ENCODE measurements at places on chromosomes 11 and 22.

GRCh38 chr22:23102776-23103175, 32.5 kb downstream of the GNAZ start:
- no peak for DNase-seq

- DNase-seq = no peak
Measured at GRCh38 chr11:113578033-113578380, 102.8 kb upstream of the DRD2 start.

- DNase-seq = no peak
Measured at GRCh38 chr22:35524966-35525686, 15.5 kb upstream of the RASD2 start.

- DNase-seq = no peak
Measured at GRCh38 chr11:33622806-33623205, 77.8 kb downstream of the C11orf91 start.

DNA sequence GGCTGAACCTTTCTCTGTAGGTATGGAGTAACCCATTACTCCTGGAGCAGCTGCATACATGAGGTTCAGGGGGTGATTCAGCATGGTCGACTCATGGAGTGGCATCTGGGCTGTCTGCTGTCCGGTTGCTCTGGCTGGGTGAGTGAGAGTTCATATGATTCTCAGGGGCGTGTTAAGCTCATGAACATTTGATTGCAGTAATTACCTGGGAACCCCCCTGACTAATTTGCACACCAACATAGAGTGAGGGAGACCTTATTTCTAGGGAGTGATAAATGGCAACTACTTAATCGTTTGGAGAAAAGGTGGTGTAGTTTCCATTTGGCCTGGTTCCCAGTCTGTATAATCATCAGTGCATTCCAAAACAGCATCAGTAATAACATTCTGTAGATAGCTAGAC, 661.9 kb downstream of the ETS1 start:
- no peak for DNase-seq

- DNase-seq = no peak
Measured at GRCh38 chr11:71249301-71249700, 3.1 kb downstream of the SHANK2 start.

- DNase-seq = no peak
Measured at GRCh38 chr11:3840004-3840869, 522 bp downstream of the RHOG start.

GRCh38 chr11:106957030-106957482, 61.2 kb downstream of the GUCY1A2 start:
- no peak for DNase-seq

DNA sequence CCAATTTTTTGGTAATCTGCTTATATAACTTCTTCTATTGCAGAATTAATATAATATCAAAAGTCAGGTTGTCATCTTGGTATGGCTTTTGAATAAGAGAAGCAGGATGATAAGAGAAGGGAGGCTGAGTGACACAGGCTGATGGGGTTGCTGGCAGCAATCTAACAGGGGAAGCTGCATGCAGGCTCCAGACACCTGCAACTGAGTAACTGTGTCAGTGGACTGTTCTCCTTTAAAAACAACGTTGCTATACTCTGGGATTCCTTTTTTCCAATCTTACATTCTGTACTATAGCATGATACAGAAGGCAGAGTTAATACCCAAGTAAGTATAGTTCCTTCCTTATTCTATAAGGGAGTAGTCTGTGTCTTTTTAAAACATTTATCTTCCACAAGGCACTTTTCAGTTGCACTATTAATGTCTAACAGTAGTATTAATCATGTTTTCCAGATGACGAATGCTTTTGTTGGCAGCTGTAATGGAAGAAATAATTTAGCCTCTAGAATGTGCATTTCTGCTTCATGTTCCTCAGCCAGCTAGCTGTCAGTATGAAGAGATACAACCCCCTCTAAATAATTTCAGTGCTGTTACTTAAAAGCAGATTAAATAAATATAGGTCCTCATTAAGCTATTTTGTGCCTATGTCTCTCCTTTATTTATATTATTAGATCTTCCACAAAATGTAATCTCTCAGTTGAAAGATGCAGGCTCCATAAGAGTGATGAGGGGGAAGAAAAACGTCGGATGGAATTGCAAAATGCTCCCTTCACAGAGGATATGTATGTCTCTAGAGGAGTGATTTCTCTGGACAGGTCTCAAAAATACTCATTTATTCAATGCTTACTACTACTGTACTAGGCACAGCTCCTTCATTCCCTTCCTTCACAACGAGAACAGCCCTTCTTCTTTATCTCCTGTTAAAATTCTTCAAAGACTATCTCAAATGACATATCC, 50.8 kb downstream of the ATG16L2 start:
- no peak for DNase-seq

DNA sequence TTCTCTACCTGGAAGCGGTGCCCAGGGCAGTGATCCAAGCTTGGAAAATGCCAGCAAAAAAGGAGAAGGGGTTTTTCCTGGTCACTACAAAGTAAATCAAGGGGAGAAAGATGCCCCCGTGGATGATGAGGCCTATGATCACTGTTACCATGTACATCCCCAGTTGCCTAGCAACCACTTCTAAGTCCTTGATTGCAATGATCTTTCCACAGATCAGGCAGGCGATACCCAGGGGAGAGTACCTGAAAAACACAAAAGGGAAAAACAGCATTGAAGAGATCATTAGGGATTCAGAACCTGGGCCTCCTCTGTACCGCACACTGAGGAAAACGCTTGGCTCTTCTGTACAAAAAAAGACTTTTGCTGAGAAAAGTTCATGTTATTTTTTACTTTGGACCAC, 127.1 kb downstream of the SLC1A2 start:
- DNase-seq = no peak

DNA sequence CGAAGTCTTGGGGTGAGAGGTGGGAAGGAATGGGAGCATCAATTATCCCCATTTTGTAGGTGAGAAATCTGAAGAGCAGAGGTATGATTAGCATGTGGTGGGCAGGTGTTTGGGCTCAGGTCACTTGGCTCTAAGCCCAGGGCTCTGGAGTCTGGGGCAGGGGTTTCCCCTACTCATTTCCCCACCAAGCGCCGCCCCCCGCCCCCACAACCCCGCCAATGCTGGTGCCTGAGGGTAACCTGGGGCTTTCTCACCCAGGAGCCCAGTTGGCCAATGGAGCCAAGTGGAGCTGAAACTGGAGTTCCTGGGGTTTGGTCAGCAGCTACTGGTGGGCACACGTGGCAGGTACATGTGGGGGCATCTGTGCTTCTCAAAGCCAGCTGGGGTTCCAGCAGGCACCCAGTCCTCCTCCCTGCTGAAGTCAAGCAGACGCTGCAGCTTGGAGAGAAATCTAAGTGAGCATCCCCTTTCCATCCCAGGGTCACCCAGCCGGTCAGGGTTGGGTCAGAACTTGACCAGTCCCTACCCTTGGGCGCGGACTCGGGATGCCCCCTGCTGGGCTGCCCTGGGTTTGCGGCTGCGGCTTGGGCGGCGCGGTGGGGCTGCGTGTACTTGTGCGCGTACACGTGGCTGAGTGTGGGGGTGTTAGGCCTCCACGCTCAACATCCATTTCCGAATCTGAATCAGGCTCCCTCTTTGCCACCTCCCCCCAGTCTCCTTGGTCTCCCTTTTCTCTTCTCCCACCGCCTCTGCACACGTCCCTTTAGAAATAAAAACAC, 1.7 kb upstream of the CHRM1 start:
- no peak for DNase-seq

DNA sequence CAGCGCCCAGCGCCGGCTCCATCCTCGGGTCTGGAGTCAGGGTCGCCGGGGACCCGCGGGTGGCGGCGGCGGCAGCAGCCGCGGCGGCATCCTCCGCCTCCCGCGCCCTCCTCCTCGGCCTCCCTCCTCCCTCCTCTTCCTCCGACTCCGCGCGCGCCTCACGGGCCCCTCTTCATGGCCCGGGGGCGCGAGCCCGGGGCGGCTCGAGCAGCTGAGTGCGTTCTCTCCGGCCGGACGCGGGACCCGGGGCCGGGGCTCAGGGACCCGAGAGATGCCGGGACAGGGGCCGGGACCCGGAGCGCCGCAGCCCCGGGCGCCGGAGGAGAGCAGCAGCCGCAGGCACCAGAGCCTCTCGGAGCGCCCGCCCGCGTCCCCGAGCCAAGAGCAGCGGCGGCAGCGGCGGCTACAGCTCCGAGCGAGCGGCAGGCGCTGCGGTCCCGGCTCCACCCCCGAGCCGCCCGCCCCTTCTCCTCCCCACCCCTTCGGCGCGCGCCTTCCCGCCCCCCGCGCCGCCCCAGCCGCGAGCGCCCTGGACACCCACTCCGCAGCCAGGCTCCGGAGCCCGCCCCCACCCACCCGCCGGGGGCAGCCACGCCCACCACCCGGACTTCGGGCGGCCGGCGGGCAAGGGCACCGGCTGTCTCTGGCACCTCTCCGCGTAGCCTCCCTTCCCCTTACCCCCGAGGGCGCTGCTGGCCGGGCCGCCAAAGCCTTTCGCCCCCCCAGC, at the start of gene CHST1:
Gene CHST1, minus strand, starts transcription at position 417 of the 727 bp plus-strand sequence. CDS start 14,699 bp downstream, outside the sequence.
- no peak for DNase-seq

- DNase-seq = no peak
Measured at GRCh38 chr11:73872749-73873357, 3.8 kb downstream of the COA4 start.

GRCh38 chr11:8800520-8801110, 110.4 kb upstream of the AKIP1 start:
- DNase-seq = no peak

- no peak for DNase-seq
Measured at GRCh38 chr22:21766691-21767462, 31.3 kb upstream of the YPEL1 start.

- no peak for DNase-seq
Measured at GRCh38 chr11:44747316-44747715, 20.6 kb downstream of the TSPAN18 start.

DNA sequence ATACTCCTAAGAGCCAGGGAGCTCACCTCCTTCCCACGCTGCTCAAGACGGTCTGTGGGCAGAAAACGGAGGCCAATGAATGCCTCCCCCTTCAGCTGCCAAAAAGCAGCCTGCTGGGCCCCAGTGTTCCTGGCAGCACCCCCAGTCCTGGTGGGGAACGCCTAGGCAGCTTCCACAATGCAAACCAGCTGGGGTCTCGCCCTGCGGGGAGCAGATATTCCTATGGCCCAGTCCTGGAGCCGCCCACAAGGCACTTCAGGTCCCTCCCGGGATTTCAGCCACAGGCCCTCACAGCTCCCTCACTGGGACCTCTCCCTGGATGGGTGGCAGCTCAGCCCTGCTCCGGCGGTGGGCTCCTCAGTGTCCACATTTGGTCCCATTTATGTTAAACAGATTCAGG, 29.2 kb downstream of the A4GALT start:
- DNase-seq = no peak

GRCh38 chr11:111429066-111429506, 50.0 kb upstream of the POU2AF1 start:
- no peak for DNase-seq

DNA sequence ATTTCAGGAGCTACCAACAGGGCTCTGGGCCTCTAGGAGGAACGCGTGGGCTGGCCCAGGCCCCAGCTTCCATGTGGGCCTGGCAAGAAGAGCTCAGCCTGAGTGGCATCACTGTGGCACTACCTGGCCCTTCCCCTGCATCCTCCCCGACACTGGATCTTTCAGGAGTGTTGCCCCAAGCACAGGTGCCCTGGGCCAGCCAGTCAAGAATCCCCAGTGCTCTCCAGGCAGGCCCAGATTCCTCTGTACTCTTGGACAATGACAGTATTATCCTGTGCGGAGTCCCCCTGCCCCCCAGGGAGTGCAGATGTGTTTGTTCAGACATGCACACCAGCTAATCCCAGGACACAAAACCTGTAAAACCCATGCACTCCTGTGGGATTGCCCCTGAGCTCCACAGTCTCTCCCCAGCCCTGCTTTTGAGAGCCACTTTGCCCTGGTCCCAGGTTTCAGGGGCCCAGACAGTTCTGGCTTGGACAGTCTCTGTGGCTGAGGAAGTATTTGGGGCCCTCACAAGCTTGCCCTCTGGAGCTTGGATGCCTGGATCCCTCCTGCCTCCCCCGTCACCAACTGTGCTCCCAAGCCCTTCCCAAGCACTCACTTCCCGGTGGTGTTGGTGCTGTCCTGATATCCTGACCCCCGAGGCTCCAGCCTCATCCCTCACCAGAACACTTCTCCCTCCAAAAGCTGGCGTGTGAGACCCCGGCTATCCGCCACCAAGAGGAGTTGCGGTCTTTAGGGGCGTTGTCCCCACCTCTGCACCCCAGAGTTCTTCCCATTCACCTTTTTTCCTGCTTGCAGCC, 39.9 kb downstream of the KCNC1 start:
- DNase-seq = no peak

DNA sequence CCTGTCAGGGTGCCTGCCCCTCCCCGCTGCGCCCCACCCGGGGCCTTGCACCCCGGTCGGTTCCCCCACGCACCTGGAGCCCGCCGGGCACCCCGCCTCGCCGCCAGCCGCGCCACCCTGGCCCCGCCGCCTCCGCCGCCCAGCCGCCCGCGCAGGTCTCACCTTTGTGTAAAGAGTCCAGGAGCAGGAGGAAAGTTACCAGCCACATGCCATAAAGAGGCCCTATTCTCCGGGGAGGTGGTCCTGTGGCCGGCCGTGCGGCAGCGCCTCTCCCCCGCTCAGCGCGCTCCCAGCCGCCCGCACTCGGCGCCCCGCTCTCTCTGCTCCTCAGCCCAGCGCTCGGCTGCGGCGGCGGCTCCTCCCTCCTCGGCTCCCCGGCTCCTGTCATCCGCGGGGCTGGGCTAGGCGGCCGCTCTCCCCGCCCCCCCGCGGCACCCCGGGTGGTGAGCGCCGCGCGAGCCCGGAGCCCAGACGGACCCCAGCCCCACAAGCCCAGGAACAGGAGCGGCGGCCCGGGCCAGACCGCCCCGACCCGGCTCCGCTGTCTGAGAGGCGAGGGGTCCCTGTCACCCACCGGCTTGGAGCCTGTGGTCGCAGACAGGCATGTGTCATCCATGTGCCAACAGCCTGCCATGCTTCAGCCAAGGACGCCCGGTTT, at the start of gene DSCAML1:
Gene DSCAML1, minus strand, starts transcription at position 345 of the 658 bp plus-strand sequence. Its CDS starts 137 bp downstream, at position 208.
- DNase-seq = no peak

- no peak for DNase-seq
Measured at GRCh38 chr22:27194096-27194748, 536.8 kb downstream of the MIAT start.

GRCh38 chr11:34560511-34560910, 46.9 kb upstream of the ELF5 start:
- DNase-seq = no peak

- DNase-seq = no peak
Measured at GRCh38 chr11:47056261-47056915, 119.8 kb downstream of the CSTPP1 start.

DNA sequence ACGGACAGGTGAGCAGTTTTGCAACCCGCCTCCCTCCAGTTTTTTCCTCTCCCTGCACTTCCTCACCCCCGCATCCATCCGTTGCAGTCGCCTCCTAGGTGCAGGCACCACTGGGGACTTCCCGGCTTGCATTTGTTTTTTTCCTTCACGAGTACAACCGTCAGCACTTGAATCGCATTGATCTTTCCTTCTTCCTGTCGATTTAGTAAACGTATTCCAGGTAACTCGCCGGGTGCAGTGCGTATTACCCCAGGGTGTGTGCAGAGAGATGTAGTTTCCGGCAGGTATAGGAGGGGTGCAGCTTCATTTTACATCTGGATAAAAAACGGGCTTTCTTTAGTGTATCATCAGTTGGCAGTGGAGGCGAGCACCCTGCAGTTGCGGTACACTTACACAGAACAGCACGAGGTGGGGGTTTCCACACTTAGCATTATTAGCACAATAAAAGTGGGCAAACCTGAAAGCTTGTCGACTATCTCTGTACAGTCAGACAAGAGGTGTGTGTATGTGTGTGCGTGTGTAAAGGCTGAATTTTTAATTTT, at the start of gene SORL1-AS1:
Gene SORL1-AS1, minus strand, starts transcription at position 359 of the 542 bp plus-strand sequence.
- no peak for DNase-seq

- DNase-seq = no peak
Measured at GRCh38 chr11:124876818-124877630, 11.8 kb downstream of the ROBO3 start.

GRCh38 chr11:64531906-64532312, 59.1 kb upstream of the SLC22A12 start:
- no peak for DNase-seq

Data from GM12892 (cell line).